ENCODE measurements at places on chromosomes 5 and 9.

DNA sequence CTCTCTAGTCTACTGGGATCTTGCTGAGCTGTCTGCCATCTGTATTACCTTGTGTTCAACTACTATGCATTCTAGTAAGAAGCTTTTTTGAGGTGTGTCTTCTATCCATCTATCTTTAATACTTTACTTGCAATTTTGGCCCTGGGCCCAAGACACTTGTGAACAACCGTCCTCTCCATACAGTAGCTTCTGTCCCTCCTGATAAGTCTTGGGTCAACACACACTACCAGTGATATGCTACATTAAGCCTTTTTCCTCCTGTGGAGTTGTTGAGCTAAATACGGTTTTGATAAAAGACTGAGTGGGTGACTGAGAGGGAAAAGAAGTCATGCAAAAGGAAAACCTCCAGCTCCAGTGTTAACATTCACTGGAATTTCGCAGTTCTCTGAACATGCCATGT lies 133.3 kb upstream of the PCA3 start:
- DNase-seq = no peak

DNA sequence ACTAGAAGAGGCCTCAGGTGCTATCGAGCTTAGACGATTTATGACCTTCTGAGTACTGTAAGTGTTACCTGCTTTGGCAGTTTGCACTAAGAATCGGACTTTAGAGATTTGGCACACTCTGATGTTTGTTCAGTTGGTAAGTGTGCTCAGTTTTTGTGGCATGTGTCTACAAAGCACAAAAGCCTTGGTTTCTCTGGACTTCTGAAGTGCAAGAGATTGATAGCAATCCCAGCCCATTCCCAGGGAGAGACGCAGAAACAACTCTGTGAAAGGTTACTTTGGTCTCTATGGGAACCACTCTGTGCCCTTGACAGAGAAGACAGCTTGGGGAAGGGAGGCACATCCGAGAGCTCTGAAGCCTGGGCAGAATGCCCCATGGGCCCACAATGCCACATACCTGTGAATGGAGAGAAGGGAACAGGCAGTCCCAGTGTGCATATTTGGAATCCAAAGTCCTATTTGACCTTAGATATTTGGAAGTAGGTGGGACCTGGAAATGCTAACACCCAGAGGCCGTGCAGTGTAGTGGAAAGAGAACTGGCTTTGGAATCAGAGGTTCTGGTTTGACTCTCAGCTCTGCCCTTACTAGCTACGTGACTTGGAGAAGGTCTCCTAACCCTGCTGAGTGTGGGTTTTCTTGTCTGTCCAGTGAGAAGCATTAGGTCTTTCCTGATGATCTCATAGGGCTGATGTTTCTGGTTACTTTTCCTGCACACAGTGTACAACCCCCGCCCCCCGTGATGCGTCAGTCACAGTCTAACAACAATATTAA lies 194.3 kb upstream of the VLDLR start:
- DNase-seq = no peak

GRCh38 chr5:92378966-92379611 lies 996.0 kb upstream of the ARRDC3 start:
- DNase-seq = no peak

DNA sequence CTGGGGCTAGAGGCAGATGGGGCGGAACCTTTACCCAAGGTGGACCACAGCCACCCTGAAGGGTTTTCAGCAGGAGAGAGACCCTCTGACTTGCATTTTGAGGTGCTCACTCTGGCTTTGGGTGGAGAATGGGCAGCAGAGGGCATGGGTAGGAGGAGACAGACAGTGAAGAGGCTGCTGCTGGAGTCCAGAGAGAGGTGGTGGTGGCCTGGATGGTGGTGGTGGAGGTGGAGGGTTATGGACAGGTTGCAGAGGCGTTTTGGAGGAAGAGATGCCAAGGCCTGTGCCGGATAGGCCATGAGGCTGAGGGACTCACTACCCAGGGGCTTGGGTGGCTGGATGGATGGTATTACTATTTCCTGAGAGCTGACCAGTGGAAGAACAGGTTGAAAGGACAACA lies 46.1 kb upstream of the CDKN2AIPNL start:
- no peak for DNase-seq

GRCh38 chr9:124270504-124271335 lies 13.0 kb downstream of the NEK6 start:
- no peak for DNase-seq

- DNase-seq = no peak
Measured at GRCh38 chr5:151275803-151276202, 22.8 kb downstream of the GM2A start.

- no peak for DNase-seq
Measured at GRCh38 chr5:147413266-147413665, 96.6 kb downstream of the DPYSL3 start.

GRCh38 chr5:88678770-88679381 lies 204.1 kb downstream of the MEF2C start:
- DNase-seq = no peak

GRCh38 chr9:21552244-21553170 lies 70.4 kb upstream of the IFNE start:
- no peak for DNase-seq

DNA sequence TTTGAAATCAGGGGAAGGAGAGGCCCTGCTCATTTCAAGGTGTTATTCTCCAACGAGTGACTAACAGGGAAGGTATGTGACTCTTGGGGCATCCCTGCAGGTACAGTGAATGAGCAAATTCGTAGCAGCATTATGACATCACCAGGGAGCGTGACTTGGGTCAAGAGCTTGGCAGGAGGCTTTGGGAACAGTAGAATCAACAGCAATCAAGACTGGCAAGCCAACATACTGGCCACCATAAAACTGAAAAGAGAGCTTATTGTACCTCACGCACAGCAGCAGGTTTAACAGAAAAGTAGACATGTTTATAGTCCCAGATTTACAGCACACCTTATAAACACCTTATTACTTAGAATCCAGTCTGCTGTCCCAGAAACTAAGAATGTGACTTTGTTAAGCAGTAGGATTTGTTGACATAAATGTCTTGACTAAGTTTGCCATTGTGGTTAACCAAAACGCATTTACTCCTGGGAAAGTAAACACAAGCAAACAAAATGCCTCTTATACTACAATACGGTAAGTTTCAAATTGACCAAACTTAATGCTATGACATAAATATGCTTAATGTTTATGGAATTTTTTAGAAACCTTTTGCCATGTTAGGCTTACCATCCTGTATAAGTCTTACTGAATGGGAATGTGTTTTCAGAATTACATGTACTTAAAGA lies 297.8 kb downstream of the NPR3 start:
- DNase-seq = no peak

GRCh38 chr9:131734781-131735180 lies 5.1 kb downstream of the RAPGEF1 start:
- no peak for DNase-seq

DNA sequence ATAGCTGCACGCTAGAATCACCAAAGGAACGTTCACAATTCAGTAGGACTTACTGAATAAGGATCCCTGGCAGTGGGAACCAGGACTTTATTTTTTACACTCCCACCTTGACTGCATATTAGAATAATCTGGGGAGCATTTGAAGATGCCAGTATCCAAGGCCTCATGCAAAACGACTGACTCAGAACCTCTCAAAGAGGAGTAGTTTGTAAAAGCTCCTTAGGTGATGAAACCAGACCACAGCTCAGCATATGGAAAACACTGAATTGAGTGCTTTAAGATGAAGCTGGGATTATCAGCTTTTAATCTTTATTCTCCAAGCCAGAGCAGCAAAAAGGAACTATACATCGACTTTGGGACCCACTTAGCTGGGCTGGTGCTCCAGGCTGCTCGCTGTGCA lies 288.3 kb downstream of the MLLT3 start:
- DNase-seq = no peak

- no peak for DNase-seq
Measured at GRCh38 chr9:121851641-121852091, 200.2 kb downstream of the DAB2IP start.

GRCh38 chr5:30890377-30890776 lies 303.1 kb upstream of the CDH6 start:
- no peak for DNase-seq

DNA sequence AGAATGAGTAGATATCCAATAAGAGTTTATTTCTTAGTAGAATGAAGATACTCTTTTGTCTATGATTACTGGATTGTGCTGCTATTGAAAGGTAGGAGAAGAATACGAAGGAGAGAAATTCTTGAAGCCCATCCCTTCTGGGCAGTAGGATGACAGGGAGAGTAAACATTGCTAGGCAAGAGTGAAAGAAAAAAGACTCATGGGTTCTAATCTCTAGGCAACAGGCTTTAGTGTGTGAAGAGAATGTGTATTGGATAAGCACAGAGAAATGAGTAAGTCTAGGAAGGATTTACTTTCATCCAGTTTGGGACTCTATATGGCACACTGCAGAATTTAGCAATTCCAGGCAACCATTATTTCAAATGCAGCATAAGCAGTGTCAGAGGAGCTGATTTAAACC lies 216.0 kb downstream of the GABRG2 start:
- no peak for DNase-seq

GRCh38 chr9:137149942-137150616 lies 11.1 kb downstream of the GRIN1 start:
- peak; percentile 94 for DNase-seq

GRCh38 chr9:71521132-71521531 lies 247.2 kb downstream of the CEMIP2 start:
- DNase-seq = no peak

DNA sequence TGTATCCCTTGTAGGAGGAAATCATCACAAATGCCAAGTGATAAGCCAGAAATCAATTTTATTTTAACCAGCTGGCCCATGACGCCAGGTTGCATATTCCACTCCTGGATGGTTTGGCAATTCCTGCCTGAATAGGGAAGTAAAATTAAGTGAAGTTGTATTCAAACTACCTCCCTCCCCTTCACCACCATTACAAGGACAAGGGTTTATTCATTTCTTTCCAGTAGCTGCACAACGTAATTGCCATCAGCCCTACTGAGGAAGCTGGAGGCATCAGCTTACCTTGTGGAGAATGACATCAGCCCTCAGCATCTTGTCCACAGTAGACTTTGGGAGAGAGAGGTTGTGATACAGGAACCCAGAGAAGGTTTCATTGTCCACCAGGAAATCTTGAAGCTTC lies 66.6 kb downstream of the ABCA1 start:
- DNase-seq = no peak

GRCh38 chr9:121383715-121384114 lies 13.7 kb upstream of the STOM start:
- DNase-seq = no peak

GRCh38 chr9:125674981-125675973 lies 31.7 kb downstream of the MAPKAP1 start:
- no peak for DNase-seq

All from GM20000 (cell line).